Activated T-helper 1 cell treated with anti-CD3 and anti-CD28 coated beads, Interleukin-12 subunit alpha, Interleukin-12 subunit beta, Interleukin-2, Interleukin-4 antibody, amounts not matched to agents 30 ng/mL and 10 ng/mL and 1 ng/mL, durations not matched to agents 14 hours and 24 hours and 36 hours (primary cell): ENCODE measurements at places on chromosomes 2 and 18.

- H3K36me3 ChIP-seq: no peaks in the 10 kb centered on the region
- no peak overlapping the region for H3K4me3 ChIP-seq
- no peaks in the 10 kb centered on the region for H3K4me1 ChIP-seq
- no peak for DNase-seq
Observed at GRCh38 chr2:46134531-46135227, 162.5 kb upstream of the EPAS1 start.

GRCh38 chr2:230384986-230385385 is 31.0 kb upstream of the SP100 start:
- H3K36me3 ChIP-seq: peaks cover 63% of the 10 kb centered on the region
- DNase-seq: no peak
- H3K27ac ChIP-seq: no peak overlapping the region
- H3K4me1 ChIP-seq: peaks cover 7% of the 10 kb centered on the region

DNA sequence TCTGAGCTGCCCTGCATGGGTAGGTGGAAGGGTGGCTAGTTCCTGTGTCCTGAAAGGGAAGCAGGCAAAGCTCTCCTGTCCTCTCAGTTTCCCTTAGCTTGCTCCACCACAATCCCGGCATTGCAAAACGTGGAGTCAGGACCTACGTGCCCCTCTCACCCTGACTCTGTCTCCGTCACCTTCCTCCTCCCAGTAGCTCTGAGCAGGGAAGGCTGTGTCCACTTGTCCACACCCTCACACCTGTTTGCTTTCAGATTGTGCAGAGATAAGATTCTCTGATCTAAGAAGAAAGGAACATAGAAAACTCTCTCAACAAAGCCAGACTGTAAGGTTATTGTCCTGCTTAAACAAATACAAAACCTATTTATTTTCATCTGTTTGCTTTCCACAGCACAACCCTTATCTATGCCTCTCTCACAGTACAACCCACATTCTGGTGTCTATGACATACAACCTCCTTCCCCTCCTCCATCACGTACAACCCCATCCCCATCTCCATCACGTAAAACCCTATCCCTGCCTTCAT is 79.0 kb downstream of the ALPK2 start:
- peaks cover 44% of the 10 kb centered on the region for H3K4me1 ChIP-seq
- no peak for DNase-seq
- H3K4me3 ChIP-seq: no peak overlapping the region
- peaks cover 1% of the 10 kb centered on the region for H3K36me3 ChIP-seq
- no peak overlapping the region for H3K27ac ChIP-seq

DNA sequence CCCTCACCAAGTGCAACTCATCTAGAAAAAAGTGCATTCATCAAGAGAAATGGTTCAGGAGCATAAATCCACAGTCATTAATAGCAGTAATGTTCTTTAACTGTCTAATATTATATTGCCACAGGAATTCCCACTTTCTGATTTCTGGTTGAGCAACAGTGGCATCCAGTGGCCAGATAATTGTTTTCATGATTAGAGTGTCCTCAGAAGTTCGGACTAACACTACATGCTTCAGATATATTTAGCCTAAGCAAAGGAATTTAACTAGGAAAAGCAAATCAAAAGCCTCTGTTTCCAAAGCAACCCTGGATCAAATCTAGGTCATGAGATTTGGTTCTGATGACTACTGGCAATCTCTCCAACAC is 9.8 kb upstream of the ERBB4 start:
- H3K4me3 ChIP-seq: no peak overlapping the region
- no peaks in the 10 kb centered on the region for H3K4me1 ChIP-seq
- H3K27me3 ChIP-seq: no peaks in the 10 kb centered on the region
- no peaks in the 10 kb centered on the region for H3K36me3 ChIP-seq
- DNase-seq: no peak
- H3K27ac ChIP-seq: no peak overlapping the region

DNA sequence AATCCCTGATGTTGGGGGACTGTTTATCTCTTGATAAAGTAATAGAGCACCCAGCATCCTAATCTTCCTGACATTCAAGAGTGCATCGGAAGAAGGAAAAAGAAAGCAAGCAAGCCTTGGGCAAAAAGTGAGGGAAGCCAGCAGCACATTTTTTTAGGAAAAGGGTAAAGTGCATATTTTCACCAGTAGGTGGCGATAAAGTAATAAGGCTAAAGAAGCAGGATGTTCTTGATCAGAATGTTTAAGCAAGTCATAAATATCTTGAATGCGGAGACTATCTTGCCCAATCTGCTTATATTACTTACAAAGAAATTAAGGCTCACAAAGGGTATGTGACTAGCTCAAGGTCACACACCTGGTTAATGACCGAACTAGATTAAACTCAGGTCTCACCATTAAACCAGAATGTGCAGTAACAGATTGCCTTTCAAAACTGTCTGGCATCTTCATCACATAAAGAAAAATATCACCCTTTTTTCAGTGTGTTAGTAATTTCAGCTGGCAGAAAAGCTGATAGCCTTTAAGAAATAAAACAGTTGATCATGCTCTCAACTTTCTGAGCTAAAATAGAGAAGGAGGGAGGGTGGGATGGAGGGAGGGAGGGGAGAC is 83.8 kb downstream of the VIT start:
- no peak for DNase-seq
- no peak overlapping the region for H3K4me3 ChIP-seq
- H3K36me3 ChIP-seq: no peaks in the 10 kb centered on the region
- H3K4me1 ChIP-seq: peaks cover 7% of the 10 kb centered on the region

DNA sequence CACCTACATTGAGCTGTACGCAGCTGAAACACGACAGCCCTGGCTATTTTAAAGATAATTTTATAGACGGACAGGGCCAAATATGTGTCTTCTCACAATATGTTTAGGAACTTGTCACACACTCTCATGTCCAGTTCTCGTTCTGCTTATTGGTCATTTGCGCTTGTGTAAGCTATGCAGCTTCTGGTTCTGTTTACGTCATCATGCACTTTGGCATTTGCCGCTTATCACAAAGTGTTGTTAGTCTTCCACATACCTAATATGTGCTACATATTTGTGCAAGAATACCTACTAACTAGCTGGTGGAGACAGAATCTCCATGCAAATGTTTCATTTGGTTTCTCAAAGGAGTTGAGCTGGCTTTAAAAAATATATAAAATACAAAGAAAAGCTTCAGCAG is 7.5 kb upstream of the ZNF516 start:
- peaks cover 28% of the 10 kb centered on the region for H3K27me3 ChIP-seq
- H3K4me1 ChIP-seq: no peaks in the 10 kb centered on the region
- no peak overlapping the region for H3K4me3 ChIP-seq
- no peaks in the 10 kb centered on the region for H3K36me3 ChIP-seq
- H3K27ac ChIP-seq: no peak overlapping the region
- DNase-seq: no peak

- DNase-seq: no peak
- H3K27me3 ChIP-seq: peaks cover 3% of the 10 kb centered on the region
- no peaks in the 10 kb centered on the region for H3K4me1 ChIP-seq
- H3K4me3 ChIP-seq: no peak overlapping the region
Observed at GRCh38 chr2:232339121-232340081, 39.1 kb upstream of the ALPP start.
